ENCODE measurements at places on chromosomes 3 and 15. TPM values are rescaled to one million over a fixed set of nuclear protein-coding genes. Genes with fewer than 3 reads are reported as not detected.

- peaks cover 20% of the 10 kb centered on the region for H3K36me3 ChIP-seq
- no peaks in the 10 kb centered on the region for H3K27me3 ChIP-seq
- H3K27ac ChIP-seq, result no peak overlapping the region
- no peaks in the 10 kb centered on the region for H3K4me1 ChIP-seq
- DNase-seq, result no peak
These were observed 5.1 kb downstream of the SLC24A1 start for GRCh38 chr15:65626856-65627255.

DNA sequence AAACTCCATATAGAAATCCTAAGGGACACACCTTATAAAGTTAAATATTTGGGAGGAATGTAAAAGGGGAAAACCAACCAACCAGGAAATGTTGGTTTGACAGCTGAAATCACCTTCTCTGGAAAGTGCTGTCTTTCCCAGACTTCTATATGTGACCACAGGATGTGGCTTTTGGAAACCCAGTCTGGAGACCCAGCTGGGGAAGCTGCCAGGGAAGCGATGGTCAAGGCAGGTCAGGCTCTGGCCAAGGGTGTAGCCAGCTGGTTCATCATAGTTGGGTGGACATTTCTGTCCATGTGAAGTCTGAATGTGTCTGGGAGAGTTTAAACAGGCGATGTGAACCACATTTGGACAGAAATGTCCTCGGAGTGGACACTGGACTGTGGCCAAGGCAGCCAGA, 73.9 kb downstream of the ARNT2 start:
- H3K4me1 ChIP-seq, result peaks cover 7% of the 10 kb centered on the region
- no peaks in the 10 kb centered on the region for H3K36me3 ChIP-seq
- DNase-seq, result no peak

- no peaks in the 10 kb centered on the region for H3K27me3 ChIP-seq
- no peak for DNase-seq
- H3K36me3 ChIP-seq, result peaks cover 6% of the 10 kb centered on the region
- no peak overlapping the region for H3K27ac ChIP-seq
- no peaks in the 10 kb centered on the region for H3K4me1 ChIP-seq
These were observed 132.2 kb downstream of the ATP10A start for GRCh38 chr15:25730918-25731317.

The FYCO1 gene
- 17.0 TPM for total RNA-seq

GRCh38 chr15:62524848-62525247, 359.8 kb upstream of the C2CD4B start:
- H3K27me3 ChIP-seq, result no peaks in the 10 kb centered on the region
- no peaks in the 10 kb centered on the region for H3K4me1 ChIP-seq
- peak; percentile 1 for DNase-seq

The ITPKA gene
- total RNA-seq, result 13.5 TPM

DNA sequence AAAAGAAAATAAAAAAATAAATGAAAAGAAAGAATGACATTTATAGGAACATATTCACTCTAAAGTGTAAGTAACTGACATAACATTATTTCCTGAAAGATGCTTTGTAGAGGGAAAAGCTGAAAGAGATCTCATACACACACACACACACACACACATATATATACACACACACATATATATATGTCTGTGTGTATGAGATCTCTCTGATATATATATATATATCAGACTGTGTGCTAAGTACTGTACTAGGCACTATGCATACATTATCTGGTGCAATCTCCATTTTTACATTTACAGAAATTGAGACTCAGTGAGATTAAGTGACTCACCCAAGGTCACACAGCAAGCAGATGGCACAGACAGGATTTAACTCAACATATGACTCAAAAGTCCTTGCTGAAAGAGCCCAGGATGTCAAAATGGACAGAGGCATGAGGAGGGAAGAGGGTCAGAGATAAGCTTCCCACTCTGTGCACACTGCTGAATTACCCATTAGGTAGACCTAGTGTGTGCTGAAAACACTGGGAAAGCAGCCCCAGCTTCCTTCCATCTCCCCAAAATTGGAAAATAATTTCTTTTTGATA, 15.0 kb downstream of the BHLHE40 start:
- no peaks in the 10 kb centered on the region for H3K36me3 ChIP-seq
- H3K27ac ChIP-seq, result peak overlapping the region; percentile 89
- H3K4me1 ChIP-seq, result peaks cover 16% of the 10 kb centered on the region
- peak; percentile 82 for DNase-seq
- no peak overlapping the region for H3K4me3 ChIP-seq

DNA sequence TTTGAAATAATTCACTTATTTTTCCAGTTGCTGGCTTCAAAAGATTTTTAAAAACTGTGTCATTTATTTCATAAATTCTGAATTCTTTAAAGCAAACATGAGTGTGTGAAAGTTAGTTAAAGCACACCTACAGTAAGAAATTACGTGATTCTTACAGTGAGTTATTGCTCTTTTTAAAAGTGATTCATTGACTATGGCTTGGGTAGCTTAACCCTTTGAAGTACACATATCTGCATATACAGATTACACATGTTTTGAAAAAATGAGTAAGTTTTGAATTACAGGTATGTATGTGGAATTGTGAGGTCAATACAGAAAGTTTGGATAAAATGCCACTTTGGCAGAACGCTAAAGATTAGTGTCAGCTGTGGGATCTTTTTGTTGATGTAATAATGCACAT, 64.5 kb upstream of the MBNL1 start:
- H3K36me3 ChIP-seq, result no peaks in the 10 kb centered on the region
- DNase-seq, result no peak
- no peaks in the 10 kb centered on the region for H3K4me1 ChIP-seq
- H3K27ac ChIP-seq, result no peak overlapping the region
- H3K4me3 ChIP-seq, result no peak overlapping the region

The ALDH1A3 gene
- 3.4 TPM for total RNA-seq

The CCR8 gene
- total RNA-seq, result not detected

The CCR2 gene
- total RNA-seq, result not detected

- peaks cover 77% of the 10 kb centered on the region for H3K27me3 ChIP-seq
- no peak overlapping the region for H3K27ac ChIP-seq
- no peak overlapping the region for H3K4me3 ChIP-seq
- no peaks in the 10 kb centered on the region for H3K4me1 ChIP-seq
These were observed 88.1 kb downstream of the RTP4 start for GRCh38 chr3:187456250-187456649.

DNA sequence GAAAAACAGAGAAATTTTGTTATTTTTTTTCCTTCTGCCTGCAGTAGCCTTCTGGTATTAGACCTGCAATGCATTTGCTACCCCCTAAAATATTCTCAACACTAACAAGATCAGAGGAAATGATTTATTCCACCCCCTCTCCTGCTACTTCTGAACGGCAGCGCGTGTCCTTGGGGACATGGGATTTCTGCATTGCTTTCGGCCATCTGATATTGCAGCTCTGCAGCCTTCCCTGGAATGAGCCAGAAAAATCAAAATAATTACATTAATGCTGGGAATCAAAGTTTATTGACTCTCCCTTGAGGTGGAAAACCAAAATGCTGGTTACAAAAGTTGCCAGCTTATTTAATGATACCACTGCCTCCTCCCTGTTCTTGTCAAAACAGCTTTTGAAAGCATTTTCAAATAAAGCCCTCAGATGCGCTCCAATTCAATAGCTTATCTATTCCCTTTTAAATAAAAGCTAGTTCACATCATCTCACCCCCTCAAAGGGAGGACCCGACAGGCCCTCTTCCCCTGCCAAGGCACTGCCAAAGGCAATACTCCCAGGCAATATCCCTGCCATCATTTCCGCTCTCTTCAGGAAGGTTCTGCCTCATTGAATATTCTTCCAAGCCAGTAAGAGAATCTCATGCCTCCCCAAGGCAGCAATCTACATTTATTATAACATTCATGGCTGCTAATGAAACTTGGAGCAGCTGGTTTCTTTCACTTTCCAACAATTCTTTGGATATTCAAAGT, 96.6 kb downstream of the FHIT start:
- no peaks in the 10 kb centered on the region for H3K36me3 ChIP-seq
- DNase-seq, result no peak
- H3K27me3 ChIP-seq, result no peaks in the 10 kb centered on the region
- H3K4me1 ChIP-seq, result no peaks in the 10 kb centered on the region
- H3K4me3 ChIP-seq, result no peak overlapping the region
- no peak overlapping the region for H3K27ac ChIP-seq

DNA sequence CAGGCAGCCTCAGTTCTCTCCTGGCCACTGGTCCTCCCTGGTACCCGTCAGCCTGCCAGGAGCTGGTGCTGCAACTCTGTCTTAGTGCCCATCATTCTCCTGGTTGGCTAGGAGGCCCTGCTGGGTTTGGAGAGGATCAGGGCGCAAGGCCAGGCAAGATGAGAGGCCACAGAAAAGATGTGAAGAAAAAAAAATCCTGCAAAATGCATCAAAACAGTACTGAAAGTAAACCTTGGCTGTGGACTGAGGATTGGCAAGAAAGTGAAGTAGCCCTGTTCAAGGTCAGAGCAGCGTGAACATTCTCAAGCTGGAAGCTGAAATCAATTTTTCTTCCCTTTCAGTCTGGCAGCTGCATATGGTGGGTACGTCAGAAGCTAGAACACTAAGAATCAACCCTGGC, 74.2 kb downstream of the GTF2E1 start:
- no peaks in the 10 kb centered on the region for H3K36me3 ChIP-seq
- no peak overlapping the region for H3K27ac ChIP-seq
- no peak for DNase-seq
- H3K4me3 ChIP-seq, result no peak overlapping the region
- H3K4me1 ChIP-seq, result no peaks in the 10 kb centered on the region
- H3K27me3 ChIP-seq, result peaks cover 55% of the 10 kb centered on the region

- no peaks in the 10 kb centered on the region for H3K27me3 ChIP-seq
- H3K4me1 ChIP-seq, result peaks cover 29% of the 10 kb centered on the region
- no peaks in the 10 kb centered on the region for H3K36me3 ChIP-seq
- H3K27ac ChIP-seq, result peak overlapping the region; percentile 83
- DNase-seq, result no peak
These were observed 44.4 kb downstream of the GAP43 start for GRCh38 chr3:115667738-115668065.

GRCh38 chr3:101850246-101851051, 1.1 kb downstream of the NFKBIZ start:
- peak overlapping the region; percentile 94 for H3K4me3 ChIP-seq
- H3K27ac ChIP-seq, result peak overlapping the region; percentile 99
- peaks cover 42% of the 10 kb centered on the region for H3K4me1 ChIP-seq
- DNase-seq, result peak; percentile 44
- no peaks in the 10 kb centered on the region for H3K27me3 ChIP-seq

DNA sequence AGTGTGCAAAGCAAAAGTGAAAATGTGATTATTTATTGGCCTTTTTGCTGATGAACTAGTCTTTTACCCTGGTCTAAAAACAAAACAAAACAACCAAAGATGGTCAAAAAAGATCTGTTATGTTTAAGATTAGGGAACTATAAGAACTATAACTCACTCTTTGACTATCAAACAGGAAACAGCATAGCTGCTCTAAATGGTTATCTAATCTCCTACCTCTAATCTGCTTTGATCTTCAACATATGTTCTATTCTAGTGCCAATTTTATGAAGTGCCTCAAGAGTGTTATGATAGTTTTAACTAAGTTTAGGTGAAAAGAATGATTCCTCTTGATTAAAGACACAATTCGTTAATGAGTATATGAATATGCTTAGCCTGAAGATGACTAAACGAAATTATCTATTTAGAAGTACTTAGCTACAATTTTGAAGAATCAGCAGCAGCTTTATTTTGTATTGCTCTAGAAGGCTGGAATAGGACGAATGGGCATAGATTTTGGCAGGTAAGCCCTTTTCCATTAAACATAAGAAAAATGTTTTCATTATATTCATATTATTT, 46.0 kb downstream of the SETD2 start:
- H3K4me1 ChIP-seq, result peaks cover 11% of the 10 kb centered on the region
- DNase-seq, result no peak
- no peaks in the 10 kb centered on the region for H3K27me3 ChIP-seq
- no peak overlapping the region for H3K27ac ChIP-seq

The EPHA3 gene
- not detected for total RNA-seq

DNA sequence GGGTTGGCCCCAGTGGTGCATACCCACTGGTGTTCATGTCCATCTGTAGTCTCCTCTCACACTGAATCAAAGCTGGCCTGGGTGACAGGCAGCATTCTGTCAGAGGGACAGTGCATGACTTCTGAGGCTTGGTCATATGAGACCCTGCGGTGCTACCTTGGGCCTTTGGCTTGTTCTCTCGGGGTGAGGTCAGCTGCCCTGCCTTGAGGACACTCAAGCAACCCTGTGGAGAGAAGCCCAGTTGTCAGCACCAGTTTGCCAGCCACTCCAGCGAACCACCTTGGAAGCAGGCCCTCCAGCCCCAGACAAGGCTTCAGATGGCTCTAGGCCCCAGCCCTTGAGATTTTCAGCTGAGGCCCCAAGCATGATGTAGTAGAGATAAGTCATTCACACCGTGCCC, 16.9 kb upstream of the RAB7A start:
- no peak overlapping the region for H3K27ac ChIP-seq
- no peaks in the 10 kb centered on the region for H3K27me3 ChIP-seq
- no peak for DNase-seq
- H3K4me1 ChIP-seq, result no peaks in the 10 kb centered on the region
- no peak overlapping the region for H3K4me3 ChIP-seq

DNA sequence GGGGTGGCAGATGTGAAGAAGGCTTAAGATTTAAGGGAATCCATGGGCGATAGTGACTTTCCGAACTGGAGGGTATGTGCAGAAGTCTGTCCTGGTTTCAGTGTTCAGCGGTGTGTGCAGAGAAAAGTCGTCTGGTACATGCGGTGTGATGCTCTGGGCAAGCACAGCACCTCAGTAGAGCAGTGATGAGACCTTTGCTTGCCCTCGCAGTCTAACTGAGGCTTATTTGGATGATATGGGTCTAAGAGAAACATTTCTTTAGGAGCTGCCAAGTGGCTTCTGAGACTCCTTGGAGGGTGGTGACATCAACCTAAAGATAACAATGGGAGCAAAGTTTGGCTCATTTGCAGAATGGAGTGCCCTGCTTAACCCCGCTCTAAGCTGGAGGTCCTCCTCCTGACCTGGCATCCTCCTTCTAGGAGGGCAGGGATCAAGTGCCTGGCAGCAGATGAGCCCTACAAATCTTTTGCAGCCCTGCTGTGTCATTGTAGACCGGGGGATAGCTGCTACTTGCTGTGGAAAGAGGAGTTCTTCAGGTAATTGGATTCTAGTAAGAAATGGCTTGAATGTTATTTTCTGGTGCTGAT, 228.1 kb upstream of the AZI2 start:
- H3K27ac ChIP-seq, result no peak overlapping the region
- DNase-seq, result no peak
- peaks cover 44% of the 10 kb centered on the region for H3K27me3 ChIP-seq
- H3K36me3 ChIP-seq, result no peaks in the 10 kb centered on the region
- H3K4me1 ChIP-seq, result no peaks in the 10 kb centered on the region

The CIAO2A gene
- 38.7 TPM for total RNA-seq

The CCDC80 gene
- total RNA-seq, result 10.4 TPM

The RPL32 gene
- 2,288 TPM for total RNA-seq

DNA sequence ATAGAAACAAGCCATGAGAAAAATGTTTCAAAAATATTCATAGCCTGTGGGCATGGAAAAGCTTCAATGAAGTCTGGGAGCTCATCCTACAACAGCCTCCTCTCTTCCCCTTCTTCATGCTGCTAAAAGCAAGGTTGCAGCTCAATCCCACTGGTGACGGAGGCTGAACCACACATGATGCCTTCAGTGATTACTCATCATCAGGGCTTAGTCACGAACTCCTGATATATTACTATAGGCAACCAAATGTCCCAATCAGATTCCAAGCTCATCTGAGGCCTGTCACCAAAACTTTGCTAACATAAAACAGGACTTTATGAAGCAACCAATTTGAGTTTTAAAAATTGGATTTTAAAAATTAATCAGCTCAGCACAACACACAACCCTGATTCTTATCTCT, 24.0 kb upstream of the SLC24A5 start:
- DNase-seq, result peak; percentile 55
- H3K36me3 ChIP-seq, result no peaks in the 10 kb centered on the region
- no peak overlapping the region for H3K27ac ChIP-seq
- H3K27me3 ChIP-seq, result no peaks in the 10 kb centered on the region
- H3K4me3 ChIP-seq, result no peak overlapping the region

GRCh38 chr3:115715241-115715745, 92.0 kb downstream of the GAP43 start:
- DNase-seq, result no peak
- no peak overlapping the region for H3K27ac ChIP-seq
- no peaks in the 10 kb centered on the region for H3K4me1 ChIP-seq

Data from MCF 10A (cell line).